Memory B cell (primary cell): ENCODE measurements at places on chromosomes 1 and 21.

GRCh38 chr1:75732703-75733102, 8.2 kb downstream of the ACADM start:
- H3K36me3 ChIP-seq, result peaks cover 23% of the 10 kb centered on the region
- no peak overlapping the region for H3K27ac ChIP-seq
- H3K4me3 ChIP-seq, result no peak overlapping the region
- DNase-seq, result no peak

GRCh38 chr1:29677028-29678024, 441.0 kb downstream of the PTPRU start:
- H3K4me3 ChIP-seq, result no peak overlapping the region
- no peaks in the 10 kb centered on the region for H3K4me1 ChIP-seq
- no peak overlapping the region for H3K27ac ChIP-seq
- no peaks in the 10 kb centered on the region for H3K36me3 ChIP-seq
- no peak for DNase-seq

DNA sequence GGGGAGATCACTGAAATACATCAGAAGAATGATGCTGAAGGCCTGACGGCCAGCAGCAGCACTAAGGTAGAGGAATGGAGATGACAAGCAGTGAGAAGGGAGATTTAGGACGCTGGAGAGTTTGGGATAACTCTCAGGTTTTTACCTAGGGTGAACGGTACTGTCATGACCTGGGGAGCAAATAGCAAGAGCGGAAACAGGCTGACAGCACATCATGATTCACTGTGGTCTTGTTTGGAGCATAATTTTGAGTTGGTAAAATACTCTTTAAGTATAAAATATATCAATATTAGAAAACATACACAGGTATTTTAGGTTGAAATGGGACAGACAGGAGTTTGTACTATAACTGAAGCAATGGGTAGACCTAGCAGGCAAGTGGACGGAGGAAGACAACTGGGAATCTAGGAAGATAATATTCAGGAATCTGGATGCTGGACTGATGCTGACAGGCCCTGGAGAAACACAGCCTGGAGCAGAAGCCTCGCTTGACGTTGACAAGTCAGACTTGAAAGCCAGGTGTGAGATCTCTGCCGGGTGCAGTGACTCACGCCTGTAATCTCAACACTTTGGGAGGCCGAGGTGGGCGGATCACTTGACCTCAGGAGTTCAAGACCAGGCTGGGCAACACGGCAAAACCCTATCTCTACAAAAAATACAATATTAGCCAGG, 33.3 kb downstream of the ALG14 start:
- H3K27me3 ChIP-seq, result no peaks in the 10 kb centered on the region
- no peak overlapping the region for H3K27ac ChIP-seq
- no peak overlapping the region for H3K4me3 ChIP-seq
- no peaks in the 10 kb centered on the region for H3K4me1 ChIP-seq

DNA sequence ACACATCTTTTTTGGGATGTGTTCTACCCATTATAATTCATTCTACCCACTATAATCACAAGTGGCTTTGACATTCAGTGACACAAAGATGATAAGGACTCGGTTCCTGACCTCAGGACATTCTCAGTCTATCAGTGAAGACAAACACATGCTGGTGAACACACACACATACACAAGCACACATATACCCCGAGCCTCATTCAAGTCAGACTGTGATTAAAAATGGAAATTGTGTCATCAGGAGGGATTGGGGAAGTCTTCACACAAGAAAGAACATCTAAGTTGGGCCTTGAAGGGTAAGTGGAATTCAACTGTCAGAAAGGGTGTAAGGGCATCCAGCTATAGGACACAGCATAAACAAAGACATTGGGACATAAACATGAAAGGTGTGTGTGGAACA, 2.6 kb upstream of the LAD1 start:
- peaks cover 13% of the 10 kb centered on the region for H3K27me3 ChIP-seq
- DNase-seq, result no peak
- H3K27ac ChIP-seq, result no peak overlapping the region
- peaks cover 6% of the 10 kb centered on the region for H3K4me1 ChIP-seq

- peaks cover 6% of the 10 kb centered on the region for H3K4me1 ChIP-seq
- no peak overlapping the region for H3K4me3 ChIP-seq
- peaks cover 2% of the 10 kb centered on the region for H3K27me3 ChIP-seq
- no peaks in the 10 kb centered on the region for H3K36me3 ChIP-seq
These were observed 18.8 kb upstream of the C2CD2 start for GRCh38 chr21:41972511-41973205.

GRCh38 chr1:156090138-156090839, 8.0 kb upstream of the MEX3A start:
- DNase-seq, result no peak
- H3K4me3 ChIP-seq, result no peak overlapping the region
- peaks cover 10% of the 10 kb centered on the region for H3K4me1 ChIP-seq
- peaks cover 7% of the 10 kb centered on the region for H3K27me3 ChIP-seq

- no peak for DNase-seq
- no peaks in the 10 kb centered on the region for H3K4me1 ChIP-seq
- peaks cover 15% of the 10 kb centered on the region for H3K27me3 ChIP-seq
- H3K27ac ChIP-seq, result no peak overlapping the region
- no peak overlapping the region for H3K4me3 ChIP-seq
These were observed 19.5 kb downstream of the SLC1A7 start for GRCh38 chr1:53122961-53123413.

DNA sequence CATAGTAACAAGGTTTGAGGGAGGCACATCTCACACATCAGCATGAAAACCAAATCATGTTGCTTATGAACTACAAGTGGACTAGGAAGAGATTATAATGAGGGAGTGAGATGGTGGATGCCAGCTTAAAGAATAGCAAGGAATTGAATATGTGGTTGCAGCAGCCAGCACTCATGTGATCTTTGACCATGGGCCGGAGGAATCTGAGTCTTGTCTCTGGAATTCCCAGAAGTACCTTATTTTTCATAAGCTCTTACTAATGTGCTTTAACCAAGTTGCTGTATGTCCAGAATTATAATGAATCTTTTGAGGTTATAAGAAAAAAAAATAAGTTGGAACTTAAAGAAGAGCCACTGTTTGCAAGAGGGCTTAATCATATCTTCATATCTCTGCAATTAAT, 97.0 kb downstream of the DISP1 start:
- H3K36me3 ChIP-seq, result peaks cover 16% of the 10 kb centered on the region
- H3K4me1 ChIP-seq, result peaks cover 4% of the 10 kb centered on the region
- DNase-seq, result no peak
- H3K27ac ChIP-seq, result no peak overlapping the region
- H3K27me3 ChIP-seq, result no peaks in the 10 kb centered on the region

- H3K4me3 ChIP-seq, result no peak overlapping the region
- no peaks in the 10 kb centered on the region for H3K36me3 ChIP-seq
- H3K27me3 ChIP-seq, result peaks cover 10% of the 10 kb centered on the region
- no peaks in the 10 kb centered on the region for H3K4me1 ChIP-seq
- H3K27ac ChIP-seq, result no peak overlapping the region
These were observed 2.2 kb downstream of the LAMC2 start for GRCh38 chr1:183188240-183188639.

GRCh38 chr1:221816899-221817298, 75.0 kb upstream of the DUSP10 start:
- no peak for DNase-seq
- H3K27me3 ChIP-seq, result no peaks in the 10 kb centered on the region
- H3K4me1 ChIP-seq, result peaks cover 5% of the 10 kb centered on the region
- no peaks in the 10 kb centered on the region for H3K36me3 ChIP-seq
- H3K4me3 ChIP-seq, result no peak overlapping the region

DNA sequence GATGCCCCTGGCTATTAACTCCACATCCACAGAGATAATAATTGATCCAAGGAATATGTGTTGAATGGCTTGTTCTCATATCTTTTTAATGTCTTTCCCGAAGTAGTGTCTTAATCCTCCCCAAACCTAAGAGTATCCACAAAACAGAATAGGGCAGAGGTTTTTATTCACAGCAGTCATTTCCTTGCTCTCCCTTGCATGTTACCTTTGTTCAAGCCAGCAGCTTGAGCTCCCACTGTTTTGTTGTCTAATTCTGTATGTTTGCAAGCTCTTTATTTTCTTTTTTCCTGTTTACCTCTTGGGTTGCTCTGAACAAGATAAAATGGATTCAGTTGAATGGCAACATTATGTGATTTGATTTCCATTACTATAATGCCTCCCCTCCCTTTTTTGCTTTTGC, 308.6 kb upstream of the ZP4 start:
- H3K4me1 ChIP-seq, result no peaks in the 10 kb centered on the region
- no peak overlapping the region for H3K4me3 ChIP-seq
- no peak for DNase-seq
- no peak overlapping the region for H3K27ac ChIP-seq
- no peaks in the 10 kb centered on the region for H3K36me3 ChIP-seq

GRCh38 chr1:101165954-101166353, 70.9 kb upstream of the S1PR1 start:
- no peaks in the 10 kb centered on the region for H3K27me3 ChIP-seq
- H3K4me1 ChIP-seq, result peaks cover 4% of the 10 kb centered on the region
- no peak for DNase-seq
- no peak overlapping the region for H3K4me3 ChIP-seq
- H3K27ac ChIP-seq, result peak overlapping the region; percentile 12

DNA sequence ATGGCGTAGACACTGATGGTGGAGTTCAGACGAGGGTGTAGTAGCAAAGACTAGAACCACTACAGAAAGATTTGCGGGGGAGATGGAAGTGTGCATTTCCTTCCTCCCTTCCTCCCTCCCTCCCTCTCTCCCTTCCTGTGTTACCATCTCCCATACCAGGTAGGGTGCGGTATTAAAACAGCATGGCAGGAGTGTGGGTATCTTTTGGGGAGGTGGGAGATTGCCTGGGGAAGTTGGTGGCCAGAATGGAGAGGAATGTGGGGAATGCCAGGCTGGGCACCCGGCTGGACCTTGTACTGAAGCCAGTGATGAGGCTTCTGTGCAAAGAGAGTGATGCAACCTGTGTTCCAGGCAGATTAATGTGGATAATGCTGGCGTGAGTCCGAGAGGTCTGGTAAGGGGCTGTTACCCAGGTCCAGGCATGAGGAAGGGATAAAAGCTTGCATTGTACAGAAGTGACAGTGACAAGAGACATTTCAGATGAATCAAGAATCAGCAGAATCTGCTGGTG, 30.3 kb upstream of the PPP2R5A start:
- H3K4me3 ChIP-seq, result peak overlapping the region; percentile 70
- peaks cover 34% of the 10 kb centered on the region for H3K4me1 ChIP-seq
- no peaks in the 10 kb centered on the region for H3K36me3 ChIP-seq
- H3K27ac ChIP-seq, result peak overlapping the region; percentile 89
- no peaks in the 10 kb centered on the region for H3K27me3 ChIP-seq

- H3K27ac ChIP-seq, result no peak overlapping the region
- no peak overlapping the region for H3K4me3 ChIP-seq
- peaks cover 11% of the 10 kb centered on the region for H3K4me1 ChIP-seq
- no peak for DNase-seq
These were observed 15.2 kb upstream of the KCNQ4 start for GRCh38 chr1:40768146-40768990.

DNA sequence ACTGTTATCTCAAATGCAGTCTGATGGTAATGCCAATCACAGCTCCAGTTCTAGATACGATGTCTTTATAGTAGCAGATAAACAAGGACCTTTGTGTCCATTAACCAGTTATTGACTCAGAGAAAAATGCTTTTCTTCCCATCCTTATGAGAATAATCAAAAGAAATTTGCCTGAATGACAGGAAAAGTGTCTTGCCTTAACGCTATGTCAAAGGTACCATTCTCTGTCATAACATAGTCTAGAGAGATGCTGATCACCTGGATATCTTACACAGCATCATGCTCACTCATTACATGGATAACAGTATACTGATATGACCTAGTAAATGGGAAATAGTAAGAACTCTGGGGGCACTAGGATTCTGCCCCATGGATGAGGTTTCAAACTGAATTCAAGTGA, 151.7 kb upstream of the NEGR1 start:
- no peak for DNase-seq
- no peaks in the 10 kb centered on the region for H3K4me1 ChIP-seq
- H3K27me3 ChIP-seq, result no peaks in the 10 kb centered on the region
- H3K4me3 ChIP-seq, result no peak overlapping the region
- no peak overlapping the region for H3K27ac ChIP-seq

DNA sequence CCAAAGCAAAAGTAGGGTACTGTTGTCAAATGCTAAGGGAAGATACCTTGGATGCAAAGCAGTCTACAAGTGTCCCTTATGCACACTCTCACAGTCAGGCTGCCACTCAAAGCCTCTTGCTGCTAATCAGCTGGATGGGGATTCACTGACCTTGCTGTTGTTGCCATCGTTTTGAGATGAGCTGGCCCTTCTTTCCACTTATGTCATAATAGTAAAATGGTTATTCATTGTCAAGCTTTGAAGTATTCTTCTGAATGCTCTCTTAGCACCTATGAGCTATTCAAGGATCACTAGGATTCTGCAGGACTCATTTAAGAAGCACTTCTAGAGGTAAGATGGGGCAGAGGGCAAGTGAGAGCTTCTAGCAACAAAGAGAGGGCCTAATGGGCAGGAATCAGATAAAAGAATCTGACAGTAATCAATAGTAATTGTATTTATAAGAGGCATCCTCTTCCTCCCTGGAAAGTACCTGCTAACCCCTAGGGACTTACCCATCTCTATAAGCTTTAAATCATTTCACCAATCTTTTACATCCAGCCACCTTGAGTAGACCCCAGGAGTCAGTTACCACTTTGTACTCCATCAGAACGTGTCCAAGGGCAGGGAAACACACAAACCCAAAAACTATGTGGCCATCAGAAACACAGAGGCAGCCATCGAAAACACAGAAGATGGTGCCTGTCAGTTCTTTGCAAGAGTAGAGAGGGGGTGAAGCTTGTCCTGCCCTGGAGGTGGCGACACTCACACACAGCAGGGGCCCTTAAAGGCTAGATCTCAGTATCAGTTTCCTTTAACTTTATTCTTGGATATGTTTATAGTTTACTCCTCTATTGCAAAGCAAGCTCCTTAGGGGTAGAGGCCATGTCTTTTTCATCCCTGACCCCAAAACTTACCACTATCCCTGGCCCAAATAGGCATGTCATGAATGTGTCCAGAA, 103.7 kb upstream of the NFIA start:
- no peaks in the 10 kb centered on the region for H3K36me3 ChIP-seq
- no peak for DNase-seq
- no peak overlapping the region for H3K27ac ChIP-seq

DNA sequence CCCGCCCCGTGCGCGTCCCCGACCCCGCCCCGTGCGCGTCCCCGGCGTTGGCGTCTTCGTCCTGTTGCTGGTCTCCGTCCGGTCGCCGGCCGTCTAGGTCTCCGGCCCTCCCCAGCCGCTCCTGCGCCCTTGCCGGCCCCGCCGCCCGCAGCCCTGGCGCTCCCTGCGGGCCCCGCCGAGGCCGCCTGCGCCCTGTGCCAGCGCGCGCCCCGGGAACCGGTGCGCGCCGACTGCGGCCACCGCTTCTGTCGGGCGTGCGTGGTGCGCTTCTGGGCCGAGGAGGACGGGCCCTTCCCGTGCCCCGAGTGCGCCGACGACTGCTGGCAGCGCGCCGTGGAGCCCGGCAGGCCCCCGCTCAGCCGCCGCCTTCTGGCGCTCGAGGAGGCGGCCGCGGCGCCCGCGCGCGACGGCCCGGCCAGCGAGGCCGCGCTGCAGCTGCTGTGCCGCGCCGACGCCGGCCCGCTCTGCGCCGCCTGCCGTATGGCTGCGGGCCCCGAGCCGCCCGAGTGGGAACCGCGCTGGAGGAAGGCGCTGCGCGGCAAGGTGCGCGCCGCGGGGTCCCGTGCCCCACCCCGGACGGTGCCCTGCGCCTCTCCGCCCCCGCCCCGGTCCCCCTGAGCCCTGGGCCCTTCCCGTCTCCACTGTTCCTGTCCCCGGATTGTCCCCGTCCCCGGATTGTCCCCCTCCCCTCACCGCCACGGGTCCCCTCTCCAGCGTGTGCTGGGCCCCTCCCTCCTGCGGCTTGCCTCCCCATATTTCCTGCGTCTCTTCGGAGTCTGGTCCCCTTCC, at the start of gene RNF187:
Gene RNF187, plus strand, starts transcription at position 47 of the 789 bp plus-strand sequence.
- DNase-seq, result no peak
- H3K4me3 ChIP-seq, result peak within 1 kb of the TSS; percentile 99
- H3K36me3 ChIP-seq, result peaks cover 16% of the 10 kb centered on the region
